ENCODE measurements at places on chromosomes 1 and 21. TPM values are rescaled to one million over a fixed set of nuclear protein-coding genes. Genes with fewer than 3 reads are reported as not detected.

ATP5IF1 gene
- 236 TPM for total RNA-seq

DMRTA2 gene
- 0.58 TPM for total RNA-seq

HSD3B2 gene
- 0.38 TPM for total RNA-seq

SNX27 gene
- total RNA-seq = 32.8 TPM

CELA3A gene
- total RNA-seq = not detected

ZNF683 gene
- not detected for total RNA-seq

FAM110D gene
- 1.1 TPM for total RNA-seq

COL11A1 gene
- total RNA-seq = 5.4 TPM

RNF186 gene
- total RNA-seq = 1.0 TPM

MMEL1 gene
- total RNA-seq = 3.0 TPM

IFFO2 gene
- total RNA-seq = 6.1 TPM

Measured in motor neuron (in vitro differentiated cells).